ENCODE measurements at places on chromosomes 4 and X.

GRCh38 chr4:113781439-113782040 is 20.0 kb upstream of the CAMK2D start:
- no peak for DNase-seq

DNA sequence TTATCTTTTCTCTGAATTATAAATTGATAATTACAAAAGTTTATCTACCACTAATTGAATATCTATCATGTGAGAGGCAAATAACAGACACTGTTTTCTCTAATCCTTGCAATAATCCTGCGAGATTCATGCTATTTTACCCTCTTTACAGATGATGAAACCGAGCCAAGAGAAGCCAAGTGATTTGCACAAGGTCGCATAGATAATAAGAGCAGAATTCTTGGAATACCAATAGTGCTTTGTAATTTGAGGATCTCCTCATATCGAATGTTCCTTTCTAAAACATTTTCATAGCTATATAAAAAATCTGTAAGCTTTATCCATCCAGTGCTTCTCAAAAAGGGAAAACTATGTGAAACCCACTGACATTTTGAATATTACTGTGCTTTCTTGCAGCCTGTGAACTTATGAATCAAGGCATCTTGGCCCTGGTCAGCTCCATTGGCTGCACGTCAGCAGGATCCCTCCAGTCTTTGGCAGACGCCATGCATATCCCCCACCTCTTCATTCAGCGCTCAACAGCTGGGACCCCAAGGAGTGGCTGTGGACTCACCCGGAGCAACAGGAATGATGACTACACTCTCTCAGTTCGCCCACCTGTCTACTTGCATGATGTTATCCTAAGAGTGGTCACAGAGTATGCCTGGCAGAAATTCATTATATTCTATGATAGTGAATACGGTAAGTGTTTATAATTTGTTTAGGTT is 743.8 kb upstream of the ATOH1 start:
- DNase-seq = no peak

DNA sequence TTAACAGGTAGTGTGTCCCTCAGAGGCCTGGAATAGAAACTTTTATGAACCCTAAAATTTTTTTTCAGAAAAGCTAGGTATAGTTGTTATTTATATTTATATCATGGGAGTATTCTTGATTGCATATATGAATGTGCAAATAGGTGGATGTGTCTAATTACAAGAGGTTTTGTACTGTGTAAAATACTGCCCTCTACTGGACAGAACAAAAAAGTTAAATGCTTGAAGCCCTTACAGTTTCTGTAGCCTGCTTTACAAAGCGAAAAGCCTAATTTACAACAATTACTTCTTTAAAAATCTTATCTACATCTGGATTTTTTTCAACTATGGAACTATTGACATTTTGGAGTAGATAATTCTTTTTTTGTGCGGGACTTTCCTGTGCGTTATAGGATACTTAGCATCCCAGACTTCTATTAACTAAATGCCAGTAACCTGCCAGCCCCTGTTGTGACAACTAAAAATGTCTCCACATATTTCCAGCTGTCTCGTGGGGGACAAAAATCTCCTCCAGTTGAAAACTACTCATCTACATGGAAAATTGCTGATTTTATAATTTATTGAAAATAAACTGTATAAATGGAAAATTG is 35.1 kb downstream of the ENPEP start:
- DNase-seq = no peak

- no peak for DNase-seq
These were observed 8.8 kb downstream of the ASMT start for GRCh38 chrX:1623691-1624090.

- DNase-seq = no peak
These were observed 408.8 kb upstream of the CNKSR2 start for GRCh38 chrX:20965270-20966044.

DNA sequence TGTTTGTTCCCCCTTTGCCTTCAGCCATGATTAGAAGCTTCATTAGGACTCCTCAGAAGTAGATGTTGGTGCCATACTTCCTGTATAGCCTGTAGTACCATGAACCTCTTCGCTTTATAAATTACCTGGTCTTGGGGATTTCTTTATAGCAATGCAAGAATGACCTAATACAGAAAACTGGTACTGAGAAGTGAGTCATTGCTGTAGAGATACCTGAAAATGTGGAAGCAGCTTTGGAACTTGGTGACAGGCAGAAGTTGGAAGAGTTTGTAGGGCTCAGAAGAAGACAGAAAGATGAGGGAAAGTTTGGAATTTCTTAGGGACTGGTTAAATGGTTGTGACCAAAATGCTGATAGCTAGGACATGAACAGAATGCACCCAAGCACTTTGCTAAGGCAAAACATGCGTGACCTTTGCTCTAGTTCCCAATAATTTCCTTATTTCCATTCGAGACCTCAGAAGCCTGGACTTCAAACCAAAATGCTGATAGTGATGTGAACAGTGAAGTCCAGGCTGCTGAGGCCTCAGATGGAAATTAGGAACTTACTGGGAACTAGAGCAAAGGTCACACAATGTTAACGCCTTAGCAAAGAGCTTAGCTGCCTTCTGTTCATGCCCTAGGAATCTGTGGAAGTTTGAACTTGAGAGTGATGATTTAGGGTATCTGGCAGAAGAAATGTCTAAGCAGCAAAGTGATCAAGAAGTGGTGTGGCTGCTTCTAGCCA is 3.0 kb upstream of the USP46 start:
- no peak for DNase-seq

DNA sequence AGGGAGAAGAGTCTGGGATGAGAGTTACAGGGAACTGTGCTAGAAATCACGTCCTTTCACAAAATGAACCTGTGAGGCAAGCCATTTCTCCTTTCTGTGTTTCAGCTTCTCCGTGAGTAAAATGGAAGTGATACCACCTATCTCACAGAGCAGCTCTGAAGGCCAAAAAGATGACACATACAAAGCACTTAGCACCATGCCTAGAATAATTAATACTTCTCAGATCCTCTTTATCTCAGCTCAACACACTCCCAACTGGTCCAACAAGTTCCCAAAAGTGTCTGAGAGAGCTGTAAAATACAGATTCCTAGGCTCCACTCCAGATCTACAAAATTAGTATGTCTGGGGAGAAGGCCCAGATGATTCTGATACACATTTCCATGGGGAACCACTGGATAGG is 38.3 kb downstream of the LHFPL1 start:
- DNase-seq = no peak

DNA sequence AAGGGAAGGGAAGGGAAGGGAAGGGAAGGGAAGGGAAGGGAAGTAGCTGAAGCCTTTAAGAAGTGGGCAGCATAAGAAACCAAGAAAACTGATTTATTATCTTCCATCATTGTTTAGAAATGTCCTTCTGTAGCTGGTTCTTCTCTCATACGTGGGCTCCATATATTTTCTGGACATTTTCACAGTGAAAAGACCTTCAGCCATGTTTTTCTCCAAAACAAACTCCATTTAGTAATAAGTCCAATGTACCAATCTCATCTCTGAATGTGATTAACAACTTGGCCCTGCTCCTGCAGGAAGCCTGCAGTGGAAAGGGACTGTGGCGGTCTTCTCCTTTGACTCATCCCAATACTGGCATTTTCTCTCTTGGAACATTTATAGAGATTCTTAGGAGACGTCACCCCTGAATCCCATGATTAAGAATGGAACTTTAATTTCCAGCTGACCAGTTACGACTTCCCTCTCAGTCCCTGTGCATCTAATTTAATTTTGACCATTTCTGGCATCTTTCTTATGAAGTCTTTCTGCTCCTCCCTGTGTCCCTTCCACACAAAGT is 96.6 kb upstream of the GUCY1A1 start:
- no peak for DNase-seq

DNA sequence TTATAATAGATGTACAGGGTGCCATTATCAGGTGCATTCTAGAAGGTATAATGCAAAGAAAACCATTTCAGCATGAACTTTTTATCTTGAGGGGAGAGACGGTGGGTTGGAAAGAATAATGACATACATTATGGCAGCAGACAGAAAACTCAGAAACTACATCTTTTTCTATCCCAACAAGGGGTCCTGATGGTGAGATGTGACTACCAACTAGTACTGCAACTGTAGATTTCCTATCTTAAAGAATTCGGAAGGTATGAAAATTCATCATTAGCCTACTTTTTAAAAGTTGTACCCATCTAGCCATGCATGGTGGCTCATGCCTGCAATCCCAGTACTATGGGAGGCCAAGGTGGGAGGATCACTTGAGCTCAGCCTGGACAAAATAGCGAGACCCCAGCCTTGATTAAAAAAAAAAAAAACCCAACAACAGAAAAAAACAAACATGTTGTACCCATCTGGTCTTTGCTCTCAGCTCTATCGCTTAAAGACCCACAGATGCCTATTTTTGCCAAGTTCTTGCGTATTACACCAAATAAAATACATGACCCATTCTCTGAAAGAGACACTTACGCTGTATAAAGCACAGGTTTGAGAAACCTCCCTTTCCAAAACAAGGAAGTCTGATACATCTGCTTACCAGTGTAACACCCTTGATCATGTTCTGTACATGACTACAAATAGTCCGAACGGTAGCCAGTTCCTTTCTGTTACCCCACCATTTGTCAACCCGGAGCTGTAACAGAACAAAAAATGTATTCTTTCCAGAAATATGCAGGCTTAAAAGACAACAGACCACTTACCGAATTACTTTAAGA is 1.6 kb downstream of the RPL9 start:
- DNase-seq = no peak

DNA sequence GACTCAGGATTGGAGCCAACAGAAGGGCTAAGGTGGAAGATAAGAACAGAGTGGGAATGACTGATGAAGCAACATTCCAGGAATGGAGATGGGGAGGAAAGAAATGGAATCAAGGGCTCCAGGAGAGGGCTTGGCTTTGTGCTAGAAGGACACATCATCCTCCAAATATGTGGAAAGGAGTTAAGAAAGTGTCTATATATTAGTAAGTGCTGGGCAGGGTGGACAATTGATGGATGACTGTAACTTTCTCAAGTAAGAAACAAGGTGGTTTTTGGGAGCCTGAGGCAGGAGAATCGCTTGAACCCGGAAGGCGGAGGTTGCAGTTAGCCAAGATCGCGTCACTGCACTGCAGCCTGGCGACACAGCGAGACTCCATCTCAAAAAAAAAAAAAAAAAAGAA is 71.6 kb upstream of the NFKB1 start:
- no peak for DNase-seq

DNA sequence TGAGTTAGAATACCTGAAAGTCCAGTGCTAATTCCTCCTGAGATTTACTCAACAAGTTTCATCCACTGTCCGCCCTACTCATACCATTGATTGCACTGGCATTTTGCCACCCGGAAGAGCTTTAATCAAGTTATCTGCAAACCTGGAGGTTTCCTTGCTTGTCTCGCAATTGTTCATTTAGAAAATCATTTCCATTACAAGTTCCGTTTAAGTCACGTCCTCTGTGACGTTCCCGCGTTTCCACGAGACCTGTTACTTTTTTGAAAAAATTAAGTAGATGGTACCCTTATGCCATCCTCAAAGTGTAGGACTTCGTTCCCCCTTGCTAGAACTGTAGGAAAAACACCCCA is 761 bp upstream of the FRYL start:
- peak; percentile 1 for DNase-seq

- DNase-seq = no peak
These were observed 16.1 kb upstream of the EXOSC9 start for GRCh38 chr4:121784975-121785374.

- no peak for DNase-seq
These were observed 29.4 kb downstream of the TMA16 start for GRCh38 chr4:163523791-163524365.

DNA sequence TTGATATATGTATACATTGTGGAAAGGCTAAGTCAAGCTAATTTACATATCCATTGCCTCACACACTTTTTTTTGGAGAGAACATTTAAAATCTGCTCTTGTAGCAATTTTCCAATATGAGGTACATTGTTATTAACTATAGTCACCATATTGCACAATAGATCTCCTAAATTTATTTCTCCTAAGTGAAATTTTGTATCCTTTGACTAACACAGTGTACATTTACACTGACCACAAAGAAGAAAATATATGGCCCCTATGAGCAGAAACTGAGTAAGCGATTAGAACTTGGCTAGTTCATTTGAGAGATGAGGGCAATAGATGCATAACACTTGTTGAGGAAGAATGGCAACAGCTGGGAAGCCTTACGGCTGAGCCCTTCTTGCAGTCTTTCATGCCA is 20.3 kb upstream of the GUCY1B1 start:
- DNase-seq = no peak

DNA sequence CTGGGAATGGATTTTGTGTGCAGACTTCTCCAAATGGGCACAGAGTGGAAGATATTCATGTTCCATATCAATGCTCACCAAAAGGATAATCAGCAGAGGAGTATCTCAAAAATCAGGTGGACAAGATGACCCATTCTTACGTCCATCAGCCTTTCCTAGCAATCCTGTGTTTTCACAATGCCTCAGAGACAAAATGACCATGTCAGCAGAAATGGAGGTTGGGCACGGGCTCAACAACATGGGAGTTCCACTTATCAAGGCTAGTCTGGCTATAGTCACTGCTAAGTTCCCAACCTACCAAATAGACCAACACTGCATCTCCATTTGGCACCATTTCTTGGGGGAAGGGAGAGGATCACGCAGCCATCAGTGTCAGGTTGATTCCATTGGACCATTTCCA is 179.0 kb downstream of the COX7B2 start:
- DNase-seq = no peak

- no peak for DNase-seq
These were observed 19.9 kb upstream of the NPFFR2 start for GRCh38 chr4:72011906-72012305.

GRCh38 chr4:38684951-38685844 is 21.2 kb downstream of the KLF3 start:
- DNase-seq = no peak

- no peak for DNase-seq
These were observed 411.9 kb downstream of the TRIML1 start for GRCh38 chr4:188551156-188551555.

DNA sequence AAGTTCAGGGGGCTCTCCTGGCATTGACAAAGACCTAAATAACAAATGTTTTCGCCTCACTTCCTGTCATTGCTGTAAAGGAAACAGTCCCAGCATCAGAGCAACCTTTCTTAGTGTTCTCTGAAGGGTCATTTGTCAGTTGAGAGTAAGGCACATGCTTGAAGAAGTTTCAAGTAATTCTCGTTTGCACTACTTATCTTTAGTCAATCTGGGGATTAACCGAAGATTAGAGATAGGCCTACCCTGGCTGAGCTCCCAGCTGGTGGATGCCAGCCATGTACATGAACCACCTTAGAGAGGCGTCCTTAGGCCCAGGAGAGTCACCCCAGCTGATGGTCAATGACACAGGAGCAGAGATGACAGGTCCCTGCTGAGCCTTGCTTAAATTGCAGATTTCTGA is 189.9 kb upstream of the PGRMC2 start:
- no peak for DNase-seq

- DNase-seq = no peak
These were observed 203.4 kb downstream of the MAML3 start for GRCh38 chr4:139950568-139950967.

GRCh38 chrX:151099001-151099400 is 77.4 kb upstream of the GPR50 start:
- no peak for DNase-seq

DNA sequence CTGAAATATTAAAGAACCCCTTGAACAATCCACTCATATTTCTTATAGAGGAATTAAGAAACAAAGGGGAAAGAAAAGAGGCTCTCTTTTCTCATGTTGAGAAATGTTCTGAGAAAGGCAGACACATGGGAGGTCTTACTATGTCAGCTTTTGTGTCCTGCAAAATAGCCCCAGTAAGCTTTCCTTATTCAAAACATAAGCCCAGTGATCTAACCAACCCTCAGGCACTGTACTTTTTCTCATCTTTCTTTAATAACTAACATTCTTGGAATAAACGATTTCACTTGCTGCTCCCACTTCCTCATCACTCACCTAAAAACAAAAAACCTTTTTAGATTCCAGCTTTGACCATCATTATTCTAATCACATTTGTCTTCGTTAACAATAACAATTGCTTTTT is 115.9 kb downstream of the GLRA3 start:
- DNase-seq = no peak

All from effector memory CD4-positive, alpha-beta T cell (primary cell).